Neural crest cell (in vitro differentiated cells): ENCODE measurements at places on chromosomes 3 and 15. TPM values are rescaled to one million over a fixed set of nuclear protein-coding genes. Genes with fewer than 3 reads are reported as not detected.
A peak's percentile ranks its signal among the peaks of the same experiment; 100 is the strongest.

DNA sequence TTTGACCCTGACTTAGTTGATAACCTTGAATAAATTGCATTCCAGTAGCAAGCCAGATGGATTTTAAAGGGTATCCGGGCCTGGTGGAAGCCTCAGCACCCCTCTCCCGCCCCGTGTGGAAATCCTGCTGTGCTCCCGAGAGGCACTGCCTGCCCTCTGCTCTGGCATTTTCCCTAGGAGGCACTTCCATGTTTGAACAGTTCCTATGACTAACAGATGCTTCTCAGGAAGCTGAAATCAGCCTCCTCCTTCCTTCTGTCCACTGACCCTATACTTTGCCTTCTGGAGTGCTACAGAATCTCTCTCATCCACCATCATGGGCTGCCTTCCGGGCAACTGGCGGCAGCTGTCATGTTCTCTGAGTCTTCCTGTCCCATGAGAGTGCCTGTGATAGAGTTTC lies 90.8 kb downstream of the GABRG3 start:
- no peaks in the 10 kb centered on the region for H3K27me3 ChIP-seq
- DNase-seq, result no peak
- H3K27ac ChIP-seq, result no peak overlapping the region
- peaks cover 17% of the 10 kb centered on the region for H3K4me1 ChIP-seq
- no peak overlapping the region for H3K4me3 ChIP-seq
- H3K36me3 ChIP-seq, result no peaks in the 10 kb centered on the region

DNA sequence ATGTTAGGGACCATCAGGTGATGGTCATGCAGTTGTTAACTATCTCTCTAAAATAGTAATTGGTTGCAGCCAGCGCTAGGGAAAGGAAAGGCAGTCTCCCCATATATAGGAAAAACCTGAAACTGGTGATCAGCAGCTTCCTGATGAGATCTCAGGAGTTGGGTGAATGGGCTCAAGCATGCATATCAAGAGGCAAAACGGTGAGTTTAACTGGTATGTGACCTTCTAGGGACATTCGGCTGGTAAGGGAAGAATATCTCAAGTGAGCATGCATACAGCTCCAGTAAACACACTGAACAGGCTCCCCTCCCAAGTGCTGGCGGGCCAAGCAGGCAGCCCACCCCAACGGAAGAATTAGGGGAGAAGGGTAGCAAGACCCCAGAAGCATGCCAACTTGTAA lies 49.3 kb upstream of the ROBO2 start:
- no peaks in the 10 kb centered on the region for H3K27me3 ChIP-seq
- no peak overlapping the region for H3K4me3 ChIP-seq
- H3K27ac ChIP-seq, result no peak overlapping the region
- no peaks in the 10 kb centered on the region for H3K36me3 ChIP-seq
- no peak for DNase-seq
- no peaks in the 10 kb centered on the region for H3K4me1 ChIP-seq

DNA sequence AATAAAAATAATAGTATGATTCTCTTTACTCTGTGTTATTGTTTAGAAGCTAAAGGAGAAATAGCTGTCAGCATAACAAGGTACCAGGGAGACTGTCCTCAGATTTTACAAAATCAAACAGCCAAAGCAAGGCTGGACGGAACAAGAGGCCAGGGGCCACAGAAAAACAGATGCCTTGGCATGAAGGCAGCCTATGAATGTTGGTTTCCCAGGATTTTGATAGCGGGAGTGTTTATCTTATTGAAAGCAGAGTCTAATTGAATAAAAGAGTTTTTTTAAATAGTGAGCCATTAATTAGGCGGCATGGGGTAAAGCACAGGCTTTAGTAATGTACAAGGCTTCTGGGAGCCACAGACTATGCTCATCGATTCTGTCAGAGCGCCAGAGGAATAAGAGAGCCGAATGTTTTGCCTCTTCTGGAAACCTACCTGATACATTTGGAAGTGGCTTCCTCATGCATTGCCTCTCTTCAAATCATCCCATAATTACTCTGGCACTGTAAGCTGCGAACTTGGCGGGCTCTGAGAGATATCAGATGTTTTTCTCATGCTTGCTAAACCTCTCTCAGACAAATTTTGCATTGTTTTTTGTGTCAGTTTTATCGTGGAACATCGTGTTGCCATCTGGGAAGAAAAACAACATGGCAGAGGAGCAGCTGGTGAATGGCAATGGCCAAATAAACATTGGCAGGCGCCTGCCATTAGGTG lies 30.4 kb upstream of the TMCO5A start:
- H3K27me3 ChIP-seq, result no peaks in the 10 kb centered on the region
- no peaks in the 10 kb centered on the region for H3K36me3 ChIP-seq
- DNase-seq, result no peak
- no peak overlapping the region for H3K27ac ChIP-seq

DNA sequence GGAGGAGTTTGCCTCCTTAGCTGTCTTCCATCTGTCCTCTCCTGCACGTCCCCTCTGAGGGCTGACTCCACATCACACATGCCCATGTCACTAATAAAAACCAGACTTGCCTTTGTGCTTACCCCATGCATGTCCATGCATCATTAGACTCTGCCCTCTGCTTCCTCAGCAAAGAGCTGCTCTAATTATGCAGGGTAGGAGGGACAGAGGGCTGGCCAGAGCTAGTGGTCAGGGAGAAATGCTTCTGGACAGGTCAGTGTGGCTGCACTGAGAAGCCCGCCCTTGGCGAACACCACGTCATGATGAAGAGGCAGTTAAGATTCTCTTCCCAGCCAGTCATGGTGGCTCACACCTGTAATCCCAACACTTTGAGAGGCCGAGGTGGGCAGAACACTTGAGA lies 8.9 kb downstream of the CA12 start:
- no peak overlapping the region for H3K27ac ChIP-seq
- peaks cover 20% of the 10 kb centered on the region for H3K4me1 ChIP-seq
- DNase-seq, result no peak
- H3K36me3 ChIP-seq, result no peaks in the 10 kb centered on the region
- H3K27me3 ChIP-seq, result no peaks in the 10 kb centered on the region

DNA sequence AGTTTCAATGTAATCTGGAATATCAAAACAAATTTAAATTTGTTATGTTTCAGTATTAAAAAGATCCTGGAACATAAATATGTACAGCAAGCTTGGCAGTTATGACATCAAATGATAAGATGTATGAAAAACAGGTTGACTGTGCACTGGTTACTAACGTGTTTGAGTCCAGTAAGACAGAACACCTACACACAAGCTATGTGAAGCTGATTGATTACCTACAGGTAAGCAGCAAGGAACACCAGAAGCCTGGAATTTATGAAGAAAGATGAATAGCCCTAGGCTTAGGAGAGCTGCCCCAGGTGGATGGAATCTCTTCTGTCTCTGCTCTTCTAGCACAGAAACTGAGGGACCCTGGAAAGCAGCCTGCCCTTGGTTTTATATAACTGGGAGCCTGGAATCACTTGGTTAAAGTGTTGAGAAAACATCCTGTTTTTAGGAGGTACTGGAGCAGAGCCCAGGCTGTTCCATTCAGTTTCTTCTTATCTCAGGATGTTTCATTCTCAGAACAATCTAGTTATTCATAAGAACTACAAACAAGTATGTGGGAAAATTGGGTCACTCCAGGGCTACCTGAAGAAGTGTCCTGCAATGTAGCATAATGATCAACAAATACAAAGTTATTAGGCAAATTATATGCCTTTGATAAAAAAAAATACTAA lies 36.3 kb downstream of the SLITRK3 start:
- H3K4me3 ChIP-seq, result no peak overlapping the region
- DNase-seq, result no peak
- no peak overlapping the region for H3K27ac ChIP-seq
- H3K4me1 ChIP-seq, result no peaks in the 10 kb centered on the region
- no peaks in the 10 kb centered on the region for H3K36me3 ChIP-seq

- peak; percentile 56 for DNase-seq
- no peaks in the 10 kb centered on the region for H3K36me3 ChIP-seq
- H3K4me3 ChIP-seq, result peak overlapping the region; percentile 52
- peaks cover 7% of the 10 kb centered on the region for H3K4me1 ChIP-seq
- H3K27me3 ChIP-seq, result no peaks in the 10 kb centered on the region
- no peak overlapping the region for H3K27ac ChIP-seq
These were observed 2.5 kb downstream of the XIRP1 start for GRCh38 chr3:39189959-39190269.

- no peak for DNase-seq
- no peak overlapping the region for H3K4me3 ChIP-seq
- H3K27me3 ChIP-seq, result no peaks in the 10 kb centered on the region
- H3K4me1 ChIP-seq, result no peaks in the 10 kb centered on the region
- H3K36me3 ChIP-seq, result no peaks in the 10 kb centered on the region
These were observed 12.8 kb downstream of the C15orf39 start for GRCh38 chr15:75214293-75215096.

GRCh38 chr3:13661121-13661520 lies 112.2 kb downstream of the FBLN2 start:
- no peak for DNase-seq
- H3K36me3 ChIP-seq, result no peaks in the 10 kb centered on the region
- peaks cover 12% of the 10 kb centered on the region for H3K4me1 ChIP-seq
- no peak overlapping the region for H3K27ac ChIP-seq

GRCh38 chr3:196044513-196044912 lies 37.4 kb downstream of the TFRC start:
- H3K4me3 ChIP-seq, result no peak overlapping the region
- no peaks in the 10 kb centered on the region for H3K4me1 ChIP-seq
- H3K36me3 ChIP-seq, result peaks cover 20% of the 10 kb centered on the region

- H3K27me3 ChIP-seq, result peaks cover 24% of the 10 kb centered on the region
- no peak overlapping the region for H3K4me3 ChIP-seq
- no peaks in the 10 kb centered on the region for H3K36me3 ChIP-seq
- DNase-seq, result no peak
These were observed 170.9 kb downstream of the ABHD5 start for GRCh38 chr3:43861635-43862034.

DNA sequence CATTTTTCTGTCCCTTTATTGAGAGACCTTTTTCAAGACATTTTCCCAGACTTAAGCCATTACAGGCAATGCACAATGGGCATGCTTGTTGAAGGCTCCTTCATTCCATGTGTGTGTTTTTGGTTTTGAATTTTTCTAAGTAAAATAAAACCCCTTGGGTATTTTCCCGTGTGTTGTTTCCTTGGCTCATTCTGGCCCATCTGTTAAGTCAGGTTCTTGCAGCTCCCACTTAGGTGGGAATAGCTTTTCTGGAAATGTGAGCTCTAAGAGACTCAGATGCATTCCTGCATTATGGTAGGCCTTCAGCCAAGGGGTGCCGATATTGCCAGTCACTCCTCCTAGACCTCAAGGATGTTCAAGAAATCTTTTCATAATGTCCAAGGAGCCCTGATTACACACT lies 314.9 kb downstream of the CACNA2D3 start:
- H3K4me3 ChIP-seq, result no peak overlapping the region
- H3K4me1 ChIP-seq, result no peaks in the 10 kb centered on the region
- no peak overlapping the region for H3K27ac ChIP-seq
- no peaks in the 10 kb centered on the region for H3K27me3 ChIP-seq

- no peak overlapping the region for H3K27ac ChIP-seq
- H3K27me3 ChIP-seq, result peaks cover 24% of the 10 kb centered on the region
- H3K36me3 ChIP-seq, result no peaks in the 10 kb centered on the region
- H3K4me3 ChIP-seq, result no peak overlapping the region
- DNase-seq, result no peak
- H3K4me1 ChIP-seq, result peaks cover 21% of the 10 kb centered on the region
These were observed 252.2 kb upstream of the IGF1R start for GRCh38 chr15:98395974-98396610.

DNA sequence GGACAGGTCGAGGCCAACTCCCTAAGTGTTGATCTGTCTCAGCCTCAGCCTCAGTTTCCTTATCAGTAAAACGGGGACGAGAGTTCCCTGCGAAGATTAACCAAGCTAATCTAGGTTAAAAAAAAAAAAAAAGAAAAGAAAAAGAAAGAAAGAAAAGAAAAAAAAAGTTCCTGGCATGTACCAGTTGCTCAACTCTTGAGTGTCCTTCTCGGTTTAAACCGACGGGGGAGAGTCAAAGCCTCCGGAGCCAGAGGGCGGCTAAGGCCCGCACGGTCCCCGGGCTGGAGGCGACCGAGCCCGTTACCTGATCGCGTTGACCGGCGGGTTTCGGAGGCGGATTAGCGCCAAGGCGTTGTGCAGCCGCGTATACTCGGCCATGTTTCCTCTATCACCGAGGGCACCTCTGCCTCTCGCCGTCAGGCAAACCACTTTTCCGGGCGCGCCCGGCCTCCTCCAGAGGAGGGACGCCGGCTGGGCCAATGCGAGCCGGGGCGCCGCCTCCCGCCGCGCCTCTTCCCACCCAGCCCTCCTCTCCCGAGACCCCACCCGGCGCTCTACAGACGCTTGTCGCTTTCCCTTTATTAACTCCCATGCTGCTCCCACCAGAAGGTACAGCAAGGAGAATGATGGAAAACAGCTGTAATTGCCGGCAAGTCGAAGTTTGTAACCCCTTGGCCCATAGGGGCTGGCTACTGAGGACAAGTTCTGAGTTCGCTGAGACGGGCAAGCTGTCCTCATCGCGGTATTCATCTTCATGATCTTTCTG lies at the start of gene EHHADH:
Gene EHHADH (minus strand): TSS at position 405 of the 766 bp plus-strand sequence. CDS start 27 bp downstream, at position 378.
- H3K27me3 ChIP-seq, result peaks cover 8% of the 10 kb centered on the region
- no peak within 1 kb of the TSS for H3K27ac ChIP-seq
- H3K4me3 ChIP-seq, result peak within 1 kb of the TSS; percentile 74

GRCh38 chr15:74906067-74906449 lies 593 bp downstream of the FAM219B start:
- DNase-seq, result no peak
- peaks cover 21% of the 10 kb centered on the region for H3K36me3 ChIP-seq
- peak overlapping the region; percentile 70 for H3K27ac ChIP-seq

- H3K4me3 ChIP-seq, result no peak overlapping the region
- H3K27ac ChIP-seq, result no peak overlapping the region
- H3K36me3 ChIP-seq, result no peaks in the 10 kb centered on the region
- DNase-seq, result no peak
- H3K4me1 ChIP-seq, result no peaks in the 10 kb centered on the region
These were observed 331.1 kb downstream of the C3orf38 start for GRCh38 chr3:88480822-88481221.

DNA sequence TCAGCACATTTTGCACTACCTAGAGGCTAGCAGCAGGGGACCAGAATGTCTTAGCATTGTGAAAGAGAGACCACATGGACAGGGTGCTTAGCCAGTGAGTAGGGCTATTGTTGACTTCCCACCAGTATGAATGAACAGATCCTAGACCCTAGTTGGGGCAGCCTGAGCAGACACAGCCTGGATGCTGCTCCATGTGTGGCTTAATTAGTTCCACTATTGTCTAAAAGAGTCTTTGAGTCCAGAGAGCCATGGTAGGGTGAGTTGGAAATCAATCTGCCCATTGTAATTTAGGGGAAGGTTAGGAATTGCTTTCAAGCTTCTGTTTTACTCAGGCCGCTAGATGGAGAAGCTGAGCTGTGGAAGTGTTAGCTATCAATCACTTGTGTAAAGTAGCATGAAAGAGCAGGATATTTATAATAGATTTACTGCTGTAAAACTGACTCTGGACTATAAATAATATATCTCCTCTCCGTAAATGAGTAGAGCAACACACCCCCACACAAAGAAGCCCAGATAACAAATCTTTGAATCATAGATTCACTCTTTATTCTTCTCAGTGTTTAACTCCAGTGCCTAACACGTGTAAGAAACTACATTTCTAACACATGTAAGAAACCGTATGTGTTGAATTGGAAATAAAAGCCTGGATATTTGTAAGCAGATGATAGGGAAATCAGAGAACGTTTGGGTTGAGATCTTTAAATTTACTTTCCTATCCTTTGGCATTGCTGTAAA lies 4.1 kb upstream of the GCSAM start:
- H3K27ac ChIP-seq, result peak overlapping the region; percentile 75
- H3K4me1 ChIP-seq, result peaks cover 32% of the 10 kb centered on the region
- peak; percentile 50 for DNase-seq
- peak overlapping the region; percentile 12 for H3K4me3 ChIP-seq
- H3K27me3 ChIP-seq, result no peaks in the 10 kb centered on the region

- DNase-seq, result no peak
- H3K27ac ChIP-seq, result no peak overlapping the region
- H3K36me3 ChIP-seq, result no peaks in the 10 kb centered on the region
- peaks cover 20% of the 10 kb centered on the region for H3K4me1 ChIP-seq
These were observed 23.4 kb upstream of the TLE3 start for GRCh38 chr15:70120958-70121623.

The CSTA gene
- not detected in 2 replicates for total RNA-seq

The GOLGA8J gene
- 0.32 and 0.54 TPM in 2 replicates for total RNA-seq

The ARNT2 gene
- total RNA-seq, result 57.1 and 58.3 TPM in 2 replicates

The LMAN1L gene
- total RNA-seq, result not detected in 2 replicates

The GRIP2 gene
- 3.2 and 3.6 TPM in 2 replicates for total RNA-seq
